ENCODE measurements at places on chromosomes 12 and 14. TPM values are rescaled to one million over a fixed set of nuclear protein-coding genes. Genes with fewer than 3 reads are reported as not detected.

The BBS10 gene
- total RNA-seq: 7.6 TPM

The CCDC175 gene
- total RNA-seq: not detected

The GSC gene
- 1.7 TPM for total RNA-seq

GRCh38 chr14:92004062-92004461, 35.8 kb downstream of the TRIP11 start:
- no peak for DNase-seq

Data from vagina (tissue), 2 donors.